M059J (cell line): ENCODE measurements at places on chromosomes 12 and 14.

DNA sequence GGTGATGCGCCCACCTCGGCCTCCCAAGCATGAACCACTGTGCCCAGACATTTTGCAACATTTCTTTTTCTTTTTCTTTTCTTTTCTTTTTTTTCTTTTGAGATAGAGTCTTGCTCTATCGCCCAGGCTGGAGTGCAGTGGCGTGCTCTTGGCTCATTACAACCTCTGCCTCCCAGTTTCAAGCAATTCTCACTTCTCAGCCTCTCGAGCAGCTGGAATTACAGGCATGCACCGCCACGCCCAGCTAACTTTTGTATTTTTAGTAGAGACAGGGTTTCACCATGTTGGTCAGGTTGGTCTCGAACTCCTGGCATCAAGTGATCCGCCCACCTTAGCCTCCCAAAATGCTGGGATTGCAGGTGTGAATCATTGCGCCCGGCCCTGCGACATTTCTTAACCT is 7.6 kb upstream of the CDC42BPB start:
- no peak for DNase-seq

DNA sequence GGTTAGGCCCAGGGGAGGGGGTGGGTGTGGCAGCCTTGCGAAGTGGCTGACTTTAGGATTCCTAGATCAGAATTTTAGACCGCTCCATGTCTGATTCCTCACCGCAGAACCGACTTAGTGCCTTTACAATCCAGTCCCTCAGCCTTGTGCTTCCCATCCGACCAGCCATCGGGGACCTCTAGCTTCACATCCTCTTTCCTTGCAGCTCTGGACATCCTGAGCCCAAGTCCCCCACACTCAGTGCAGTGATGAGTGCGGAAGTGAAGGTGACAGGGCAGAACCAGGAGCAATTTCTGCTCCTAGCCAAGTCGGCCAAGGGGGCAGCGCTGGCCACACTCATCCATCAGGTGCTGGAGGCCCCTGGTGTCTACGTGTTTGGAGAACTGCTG is 557 bp downstream of the COPS7A start:
- peak; percentile 32 for DNase-seq

DNA sequence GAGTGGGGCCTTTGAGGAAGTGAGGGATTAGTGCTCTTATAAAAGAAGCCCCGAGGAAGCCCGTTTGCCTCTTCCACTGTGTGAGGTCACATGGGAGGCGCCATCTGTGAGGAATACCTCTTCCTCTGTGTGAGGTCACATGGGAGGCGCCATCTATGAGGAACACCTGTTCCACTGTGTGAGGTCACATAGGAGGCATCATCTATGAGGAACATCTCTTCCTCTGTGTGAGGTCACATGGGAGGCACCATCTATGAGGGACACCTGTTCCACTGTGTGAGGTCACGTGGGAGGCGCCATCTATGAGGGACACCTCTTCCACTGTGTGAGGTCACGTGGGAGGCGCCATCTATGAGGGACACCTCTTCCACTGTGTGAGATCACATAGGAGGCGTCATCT is 69.7 kb downstream of the SLC24A4 start:
- no peak for DNase-seq

DNA sequence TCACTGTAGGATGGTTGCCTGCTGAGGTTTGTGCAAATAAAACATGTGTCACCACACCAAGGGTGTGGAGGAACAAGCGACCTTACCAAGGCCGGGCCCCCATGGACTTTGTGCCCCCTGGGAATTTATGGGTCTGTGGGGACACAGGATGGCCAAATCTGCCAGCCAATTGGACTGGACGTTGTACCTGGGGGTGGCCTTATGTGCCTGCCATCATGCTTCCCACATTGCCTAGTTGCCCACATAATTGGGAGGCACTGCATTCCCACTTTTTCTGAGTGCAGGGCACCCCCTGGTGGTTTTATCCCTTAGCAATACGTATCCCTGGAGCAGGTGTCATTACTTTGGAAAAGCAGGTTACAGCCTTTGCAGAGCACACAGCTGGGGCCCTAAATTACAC is 92.6 kb upstream of the TMPO start:
- peak; percentile 31 for DNase-seq

DNA sequence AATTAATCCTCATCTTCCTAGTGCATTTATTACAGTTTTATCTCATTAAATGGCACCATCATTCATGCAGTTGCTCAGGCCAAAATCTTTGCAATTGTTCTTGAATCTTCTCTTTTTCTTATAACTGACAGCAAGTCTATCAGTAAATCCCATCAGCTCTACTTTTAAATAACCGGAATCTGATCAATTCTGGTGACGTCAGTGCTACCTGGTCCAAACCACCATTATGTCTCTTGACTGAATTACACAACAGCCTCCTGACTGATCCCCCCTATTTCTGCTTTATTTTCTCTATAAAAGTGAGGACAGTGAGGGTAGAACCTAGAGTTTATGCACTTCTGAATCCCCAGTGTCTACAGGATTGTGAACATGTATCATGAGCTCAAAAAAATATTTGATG is 787.4 kb downstream of the AACS start:
- no peak for DNase-seq

GRCh38 chr14:101770183-101770582 is 8.7 kb downstream of the PPP2R5C start:
- no peak for DNase-seq

DNA sequence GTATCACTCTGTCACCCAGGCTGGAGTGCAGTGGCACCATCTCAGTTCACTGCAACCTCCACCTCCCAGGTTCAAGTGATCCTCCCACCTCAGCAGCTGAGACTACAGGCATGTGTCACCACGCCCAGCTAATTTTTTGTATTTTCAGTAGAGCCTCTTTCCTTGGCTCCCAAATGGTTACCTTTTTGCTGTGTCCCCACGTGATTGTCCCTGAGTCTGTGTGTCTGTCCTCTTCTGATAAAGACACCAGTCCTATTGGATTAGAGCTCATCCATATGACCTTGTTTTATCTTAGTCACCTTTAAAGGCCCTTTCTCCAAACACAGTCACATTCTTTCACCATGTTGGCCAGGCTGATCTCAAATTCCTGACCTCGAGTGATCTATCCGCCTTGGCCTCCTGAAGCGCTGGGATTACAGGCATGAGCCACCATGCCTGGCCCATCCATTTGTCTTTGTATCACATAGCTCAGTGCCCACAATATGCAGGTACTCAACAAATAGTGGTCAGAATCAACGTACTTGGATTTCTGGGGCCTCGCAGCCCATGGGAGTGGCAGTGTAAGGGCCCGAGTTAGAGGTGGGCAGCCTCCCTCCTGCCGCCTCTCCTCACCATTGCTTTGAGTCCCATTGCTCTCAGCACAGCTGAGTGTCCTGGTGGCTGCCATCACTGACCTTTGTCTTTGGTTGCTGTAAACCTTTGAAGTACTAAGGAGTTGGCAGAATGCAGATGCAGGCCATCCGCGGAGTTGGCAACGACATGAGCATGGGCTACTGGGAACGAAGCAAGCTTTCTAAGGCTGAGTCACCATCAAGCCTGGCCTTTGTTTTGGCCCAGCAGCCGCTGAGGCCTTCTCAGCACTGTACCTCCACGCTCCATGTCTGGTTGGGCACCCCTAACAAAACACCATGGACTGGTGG is 9.3 kb downstream of the TPCN1 start:
- DNase-seq = peak; percentile 82

DNA sequence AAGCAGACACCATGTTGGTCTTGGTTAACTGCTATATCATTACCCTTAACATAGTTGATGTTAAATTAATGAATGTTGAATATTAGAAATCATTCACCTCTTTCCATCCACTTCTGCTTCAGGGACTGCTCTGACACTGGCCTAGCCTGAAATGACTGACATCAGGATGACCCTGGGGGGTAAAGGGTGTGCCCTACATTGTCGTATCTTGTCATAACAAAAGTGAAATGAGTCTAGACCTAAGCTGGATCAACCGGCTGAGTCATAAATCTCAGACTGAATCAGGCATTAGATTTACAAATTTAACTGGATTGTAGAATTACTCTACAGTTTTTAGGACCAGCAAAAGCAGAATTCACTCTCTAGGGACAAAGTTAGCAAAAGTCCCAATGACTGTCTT is 35.3 kb downstream of the KICS2 start:
- DNase-seq = peak; percentile 65

DNA sequence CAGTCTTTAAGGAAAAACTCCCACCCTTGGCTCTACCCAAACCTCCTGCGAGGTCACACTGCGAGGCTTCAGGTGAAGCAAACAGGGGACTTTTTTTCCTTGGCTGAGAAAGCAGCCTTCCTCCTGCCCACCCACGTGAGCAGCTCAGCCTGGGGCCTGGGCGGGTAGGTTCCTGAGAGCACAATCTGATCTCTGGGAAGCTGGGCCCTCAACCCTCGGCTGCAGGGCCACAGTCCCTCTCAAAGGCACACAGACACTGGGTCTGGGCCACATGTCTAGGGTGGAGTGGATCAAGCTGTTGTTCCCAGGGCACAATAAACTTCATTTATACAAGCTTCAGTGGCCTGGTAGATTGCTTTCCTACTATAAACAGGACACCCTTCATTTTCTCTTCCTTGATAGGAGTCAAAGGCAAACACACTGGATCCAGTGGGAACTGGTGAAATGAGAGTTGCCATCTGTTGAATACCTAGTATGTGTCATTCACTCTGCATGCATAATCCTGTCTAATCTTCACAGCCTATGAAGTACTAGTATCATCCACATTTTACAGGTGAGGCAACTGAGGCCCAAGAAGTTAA is 41.3 kb upstream of the PNMA1 start:
- DNase-seq = peak; percentile 34

DNA sequence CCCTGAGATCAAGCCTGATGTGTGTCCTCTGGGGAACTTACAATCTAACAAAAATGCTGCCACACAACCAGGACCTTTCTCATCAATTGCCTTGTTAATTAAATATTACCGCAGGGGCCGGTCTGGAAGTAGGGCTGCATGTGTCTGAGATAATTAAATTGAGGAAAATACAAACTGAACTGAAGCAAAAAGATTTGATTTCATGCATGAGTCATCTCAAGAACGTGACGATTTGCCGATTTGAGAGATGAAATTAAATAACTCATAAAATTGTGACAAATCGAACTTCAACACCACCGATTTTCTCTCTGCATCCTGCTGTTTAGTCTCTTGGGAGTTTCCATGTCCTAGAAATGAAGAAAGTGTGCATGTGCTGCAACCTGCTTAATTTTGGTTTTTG is 94.6 kb upstream of the DAAM1 start:
- DNase-seq = no peak

DNA sequence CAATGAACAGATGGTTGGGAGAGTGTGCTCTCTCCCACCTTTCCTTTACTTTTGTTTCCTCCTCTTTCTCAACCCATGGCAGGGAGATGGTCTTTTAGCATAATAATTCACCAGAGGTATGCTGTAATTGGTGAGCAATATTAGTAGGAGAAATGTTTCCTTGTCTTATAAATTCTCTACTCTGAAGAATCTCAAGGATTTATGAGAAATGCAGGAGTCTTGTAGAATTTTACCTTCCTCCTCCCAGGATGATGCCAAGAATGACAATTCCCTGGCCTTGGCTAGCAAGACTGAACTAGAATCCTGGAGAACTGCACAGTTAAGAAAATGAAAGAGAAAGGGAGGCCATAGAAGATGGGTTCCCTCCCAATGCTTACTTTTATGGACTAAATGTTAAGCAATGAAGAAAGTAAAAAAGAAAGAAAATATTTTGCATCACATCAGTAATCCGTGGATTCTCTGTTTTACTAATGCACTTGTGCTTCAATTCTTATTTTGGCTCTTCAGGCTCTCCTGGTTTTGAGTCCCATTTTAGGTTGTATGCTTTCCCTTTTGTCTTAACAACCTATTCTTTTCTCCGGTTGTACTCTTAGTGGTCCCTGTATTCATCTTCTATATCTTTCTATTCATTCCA is 192.9 kb upstream of the GARIN6 start:
- peak; percentile 19 for DNase-seq

DNA sequence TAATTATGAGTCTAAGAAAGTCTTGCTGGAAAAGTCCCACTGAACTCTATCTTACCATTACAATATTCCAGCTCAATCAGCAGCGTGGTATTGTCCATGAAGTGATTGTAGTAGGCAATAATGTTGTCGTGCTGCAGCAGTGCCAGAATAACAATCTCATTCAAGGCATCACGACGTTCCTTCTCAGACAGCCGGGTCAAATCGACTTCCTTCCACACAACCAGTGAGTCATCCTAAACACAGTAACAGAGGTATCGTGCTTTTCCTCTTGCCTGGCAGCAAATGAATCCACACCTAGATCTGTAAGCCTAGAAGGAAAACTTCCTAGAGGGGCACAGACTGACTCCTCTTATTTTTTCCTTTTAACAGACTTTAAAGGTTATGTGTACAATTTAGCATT is 2.9 kb downstream of the NEK9 start:
- DNase-seq = peak; percentile 87

DNA sequence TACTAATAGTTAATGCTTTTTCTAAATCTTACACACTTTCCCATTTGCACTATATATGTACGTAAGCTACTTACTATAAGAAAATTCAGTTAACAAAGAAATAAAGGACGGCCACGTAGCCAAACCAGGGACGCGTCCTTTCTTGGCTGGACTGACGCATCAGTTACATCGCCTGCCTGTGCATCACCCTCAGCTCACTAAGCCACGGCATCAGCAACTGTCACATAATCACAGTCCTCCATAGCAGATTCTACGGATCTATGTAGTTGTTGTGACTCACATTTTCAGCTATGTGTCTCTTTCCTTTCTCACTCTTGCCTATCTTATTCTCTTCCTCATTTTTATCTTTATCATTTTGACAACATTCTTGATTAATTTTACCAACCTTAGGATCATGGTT is 38.1 kb upstream of the C12orf50 start:
- DNase-seq = no peak
